Heart left ventricle (tissue), 16 donors: ENCODE measurements at places on chromosomes 1 and 21. TPM values are rescaled to one million over a fixed set of nuclear protein-coding genes. Genes with fewer than 3 reads are reported as not detected.

DNA sequence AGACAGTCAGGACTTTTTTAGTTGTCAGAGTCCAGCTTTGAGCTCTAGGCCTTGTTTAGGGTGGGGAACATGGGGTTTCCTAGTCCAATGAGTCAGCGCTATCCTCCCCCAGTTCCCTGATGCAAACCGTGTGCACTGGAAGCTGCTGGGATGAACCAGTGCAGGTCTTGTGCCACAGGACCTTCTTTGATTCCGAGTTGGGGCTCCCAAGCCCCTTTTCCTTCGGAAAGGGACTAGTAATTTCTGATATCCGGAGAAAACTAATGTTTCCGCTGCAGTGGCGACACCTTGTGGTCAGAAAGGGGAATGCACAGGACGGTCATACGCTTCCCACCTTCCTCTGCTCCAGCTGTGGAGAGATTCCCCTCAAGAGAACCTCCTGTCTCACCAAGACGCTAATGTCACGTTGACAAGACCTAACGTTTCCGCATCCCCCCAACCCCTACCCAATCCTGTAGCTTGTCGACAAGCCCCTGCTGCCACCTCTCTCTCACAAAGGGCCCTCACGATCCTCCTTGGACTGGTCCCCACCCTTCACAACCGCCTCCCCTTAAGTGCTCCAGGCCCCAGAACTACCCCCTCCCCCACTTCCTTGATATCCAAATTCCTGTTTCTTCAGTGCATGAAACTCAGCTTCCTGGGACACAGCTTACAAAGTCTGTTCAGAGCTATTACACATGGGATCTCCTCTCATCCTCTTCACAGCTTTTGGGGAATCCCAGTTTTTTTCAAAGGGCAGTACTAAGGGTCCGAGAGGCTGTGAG lies 30.9 kb downstream of the GPA33 start:
- DNase-seq, result peak; percentile 74
- H3K27ac ChIP-seq, result no peak overlapping the region
- H3K4me3 ChIP-seq, result no peak overlapping the region
- H3K36me3 ChIP-seq, result no peaks in the 10 kb centered on the region

DNA sequence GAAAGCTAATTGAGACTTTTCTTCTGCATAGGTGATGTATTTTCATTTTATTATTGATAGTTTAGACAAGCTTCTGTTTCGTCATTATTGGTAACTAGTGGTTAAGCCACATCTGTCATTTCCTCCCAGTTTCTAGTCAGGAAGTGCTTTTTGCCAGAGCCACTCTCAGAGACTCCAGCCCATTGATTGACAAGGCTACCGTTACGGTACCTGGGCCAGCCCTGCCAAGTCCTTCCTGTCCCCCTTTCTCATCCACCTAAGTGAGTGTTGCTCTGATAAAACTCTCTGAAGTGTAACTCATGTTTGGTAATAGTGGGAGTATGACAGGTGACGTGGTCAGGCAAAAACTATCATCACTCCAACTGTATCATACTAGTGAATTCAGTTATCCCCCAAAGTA lies 29.6 kb upstream of the AGL start:
- H3K27me3 ChIP-seq, result no peaks in the 10 kb centered on the region
- no peak for DNase-seq
- H3K4me3 ChIP-seq, result no peak overlapping the region
- no peak overlapping the region for H3K27ac ChIP-seq
- no peaks in the 10 kb centered on the region for H3K36me3 ChIP-seq
- H3K4me1 ChIP-seq, result no peaks in the 10 kb centered on the region

GRCh38 chr1:102191723-102192122 lies 195.0 kb upstream of the OLFM3 start:
- peak; percentile 8 for DNase-seq
- no peak overlapping the region for H3K4me3 ChIP-seq
- no peaks in the 10 kb centered on the region for H3K4me1 ChIP-seq
- no peaks in the 10 kb centered on the region for H3K27me3 ChIP-seq

CA6 gene
- not detected for total RNA-seq

DNA sequence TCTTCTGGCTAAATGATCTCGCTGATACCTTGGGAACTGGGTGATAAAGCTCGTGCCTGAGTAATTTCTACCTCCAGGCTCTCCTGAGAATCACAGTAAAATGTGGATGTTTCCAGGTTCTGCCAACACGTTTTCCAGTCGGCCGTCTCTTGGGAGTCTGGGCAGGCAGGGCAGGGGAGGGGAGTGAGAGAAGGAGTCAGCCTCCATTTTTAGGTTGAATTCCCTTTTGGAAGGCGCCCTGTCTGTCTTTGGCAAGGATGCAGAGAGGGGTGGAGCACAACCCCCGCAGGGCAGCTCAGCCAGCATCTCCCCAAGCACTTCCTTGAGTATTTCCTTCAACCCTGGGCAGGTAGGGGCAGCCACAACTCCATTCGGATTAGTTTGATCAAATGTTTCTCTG lies 15.5 kb upstream of the ACTRT2 start:
- peak; percentile 1 for DNase-seq
- no peak overlapping the region for H3K4me3 ChIP-seq
- peaks cover 3% of the 10 kb centered on the region for H3K27me3 ChIP-seq
- H3K36me3 ChIP-seq, result no peaks in the 10 kb centered on the region
- H3K4me1 ChIP-seq, result no peaks in the 10 kb centered on the region
